Left kidney (tissue), 8 donors: ENCODE measurements at places on chromosomes 4 and X. TPM values are rescaled to one million over a fixed set of nuclear protein-coding genes. Genes with fewer than 3 reads are reported as not detected.

DNA sequence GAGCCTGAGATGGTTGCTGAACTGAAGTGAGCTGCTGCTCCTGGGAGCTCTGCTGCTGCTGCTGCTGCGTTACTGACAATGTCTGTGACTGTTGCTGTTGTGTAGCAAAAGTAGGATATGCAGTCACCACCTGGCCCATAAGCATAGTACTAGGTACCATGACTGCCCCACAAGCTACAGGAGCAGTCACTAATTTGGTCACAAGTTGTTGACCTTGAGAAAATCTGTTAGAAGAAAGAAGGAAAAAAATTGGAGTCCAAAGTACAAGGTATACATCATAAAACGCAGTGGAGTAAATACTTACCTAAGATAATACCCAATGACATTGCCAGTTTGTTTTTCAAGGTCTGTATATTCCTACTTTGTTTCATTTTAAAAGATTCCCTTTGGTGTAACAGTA, 42.6 kb downstream of the TMEM165 start:
- DNase-seq: no peak

GRCh38 chr4:105088110-105088879, 58.4 kb upstream of the TET2 start:
- peak; percentile 12 for DNase-seq

GRCh38 chr4:184808713-184809050, 17.1 kb downstream of the ACSL1 start:
- DNase-seq: no peak

DNA sequence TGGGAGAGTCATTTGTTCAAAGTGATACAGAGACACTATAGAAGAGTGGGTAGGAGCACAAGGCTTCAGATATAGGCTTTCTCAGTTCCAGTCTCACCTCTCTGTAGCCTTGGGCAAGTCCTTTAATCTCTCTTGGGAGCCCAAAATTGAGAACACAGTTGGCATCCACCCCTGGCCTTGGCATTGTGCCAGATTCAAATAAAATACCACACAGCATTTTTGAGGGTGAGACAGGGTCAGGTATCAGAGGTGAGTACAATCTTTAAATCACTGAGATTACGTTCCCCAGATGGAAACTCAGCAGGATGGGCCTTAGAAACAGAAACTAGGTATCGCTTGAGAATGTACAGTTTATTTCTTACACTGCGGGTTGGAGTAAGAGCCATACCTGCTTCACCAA, 25.2 kb upstream of the SMIM10L2A start:
- no peak for DNase-seq

GRCh38 chr4:42478509-42478908, 81.2 kb downstream of the SHISA3 start:
- DNase-seq: no peak

DNA sequence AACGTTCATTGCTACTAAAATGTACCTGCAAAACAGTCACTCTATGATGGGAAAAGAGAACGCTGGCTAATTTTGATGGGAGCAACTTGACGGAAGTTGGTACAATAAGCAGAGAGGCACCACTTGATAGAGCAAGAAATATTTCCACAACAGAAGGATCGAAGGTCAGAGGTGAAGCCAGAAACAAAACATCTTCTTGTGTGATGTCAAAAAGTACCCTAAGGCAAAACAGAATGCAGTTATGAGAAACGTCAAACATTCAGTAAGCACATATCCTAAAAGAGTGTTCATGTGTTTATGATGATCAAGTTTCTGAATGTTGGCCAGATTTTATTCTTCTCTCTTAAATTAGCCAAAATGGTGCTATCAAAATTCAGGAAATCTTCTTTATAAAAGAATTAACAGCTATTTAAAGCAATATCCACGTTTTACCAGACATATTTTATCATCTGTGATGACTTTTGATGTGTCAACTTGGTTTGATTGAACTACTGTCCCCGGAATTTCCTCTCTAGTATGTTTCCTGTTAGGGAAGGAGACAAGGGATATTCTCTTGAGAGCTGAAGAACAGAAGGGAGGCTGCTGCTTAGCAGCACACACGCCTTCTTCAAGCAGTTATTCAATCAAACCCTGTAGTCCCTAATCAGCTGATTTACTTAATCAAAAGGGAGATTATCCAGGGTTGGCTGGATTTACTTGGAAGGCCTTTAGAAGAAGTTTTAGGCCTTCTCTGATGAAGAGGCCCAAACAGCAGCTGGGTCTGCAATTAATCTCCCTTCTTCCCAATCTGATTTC, 15.7 kb downstream of the AASDH start:
- no peak for DNase-seq

DNA sequence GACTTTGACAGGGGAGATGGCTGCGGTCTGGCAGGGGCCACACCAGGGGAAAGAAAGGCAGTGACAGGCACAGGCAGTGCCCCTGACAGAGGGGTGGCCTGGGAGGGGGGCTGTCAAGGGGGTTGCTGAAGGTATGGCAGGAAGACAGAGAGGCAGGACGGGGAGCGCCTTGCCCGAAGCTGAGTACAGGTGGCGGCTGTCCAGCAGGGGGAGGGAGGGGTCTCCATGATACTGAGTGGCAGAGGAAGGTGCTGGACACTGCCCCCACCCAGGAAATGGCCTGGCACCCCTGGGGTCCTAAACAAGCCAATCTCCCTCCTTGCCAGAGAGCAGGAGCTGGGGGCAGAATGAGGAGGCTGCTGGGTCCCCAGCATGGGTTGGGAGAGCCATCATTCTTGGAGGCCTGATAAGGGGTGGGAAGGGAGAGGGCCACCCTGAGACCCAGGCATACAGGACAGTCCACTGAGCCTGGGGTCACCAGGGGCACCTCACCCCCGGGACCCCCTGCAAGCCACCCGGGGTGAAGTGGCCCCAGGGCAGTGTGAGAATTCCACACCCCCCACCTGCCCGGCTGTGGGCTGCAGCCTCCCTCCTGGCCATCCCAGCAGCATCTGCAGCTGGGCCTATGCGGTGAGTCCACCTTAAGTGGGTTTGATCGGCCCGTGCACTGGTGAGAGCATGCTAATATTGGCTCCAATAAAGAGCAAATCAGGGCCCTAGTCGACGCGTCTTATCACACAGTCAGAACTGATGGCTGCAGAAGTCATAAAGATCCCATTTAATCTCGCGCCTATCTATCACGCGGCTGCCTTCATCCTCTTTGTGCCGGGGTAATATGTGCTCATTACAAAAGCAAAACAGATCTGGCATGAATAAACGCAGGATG, 108.5 kb downstream of the FAM53A start:
- DNase-seq: no peak

ARHGAP6 gene
- 15.0 TPM for polyA plus RNA-seq

OR13H1 gene
- not detected for polyA plus RNA-seq

QRFPR gene
- 1.5 TPM for polyA plus RNA-seq

- no peak for DNase-seq
Observed at GRCh38 chrX:68665502-68665901, 18.0 kb downstream of the STARD8 start.

- DNase-seq: no peak
Observed at GRCh38 chr4:39655876-39656275, 17.2 kb upstream of the SMIM14 start.

DNA sequence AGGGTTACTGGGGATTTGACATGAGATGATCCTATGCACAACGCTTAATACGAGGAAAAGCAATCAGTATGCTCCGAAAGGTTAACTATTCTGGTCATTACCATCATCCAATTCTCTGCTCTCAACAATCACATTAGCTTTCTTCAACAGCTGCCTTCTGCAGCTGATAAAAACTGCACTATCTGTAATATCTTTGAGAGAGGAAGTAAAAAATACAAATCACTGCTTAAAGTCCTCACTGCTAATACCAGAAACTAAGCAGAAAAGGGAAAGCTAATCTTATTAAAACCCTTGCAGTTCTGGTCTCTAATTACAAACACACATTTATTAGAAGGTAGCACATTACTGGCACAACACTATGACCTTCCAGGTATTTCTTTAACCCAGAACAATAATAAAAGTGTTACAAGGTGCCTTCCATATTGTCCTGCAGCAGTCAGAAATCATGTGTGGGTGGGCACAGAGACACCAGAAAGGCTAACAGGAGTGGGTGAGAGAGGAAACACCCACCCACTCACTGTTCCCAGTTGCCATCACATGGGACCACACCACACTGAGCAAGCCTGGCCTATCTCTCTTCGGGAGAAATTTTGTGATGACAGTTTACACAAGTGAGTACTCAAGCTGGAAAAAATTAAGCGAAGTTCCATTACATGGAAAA, 71.0 kb downstream of the RELL1 start:
- no peak for DNase-seq

DNA sequence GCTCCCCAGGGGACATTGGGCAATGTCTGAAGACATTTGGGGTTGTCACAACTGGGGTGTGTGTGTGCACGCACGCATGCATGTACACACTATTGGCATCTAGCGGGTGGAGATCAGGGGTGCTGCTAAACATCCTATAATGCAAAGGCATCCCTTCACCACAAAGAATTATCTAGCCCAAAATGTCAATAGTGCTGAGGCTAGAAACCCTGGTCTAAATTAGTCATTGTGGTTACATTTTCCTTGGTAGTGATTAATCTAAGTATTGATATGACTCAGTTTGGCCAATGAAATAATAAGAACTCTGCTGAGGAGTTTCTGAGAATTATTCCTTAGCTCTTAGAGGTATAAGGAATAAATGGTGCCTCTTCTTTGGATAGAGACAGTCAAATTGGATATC, 200.2 kb downstream of the CLCN4 start:
- no peak for DNase-seq

DNA sequence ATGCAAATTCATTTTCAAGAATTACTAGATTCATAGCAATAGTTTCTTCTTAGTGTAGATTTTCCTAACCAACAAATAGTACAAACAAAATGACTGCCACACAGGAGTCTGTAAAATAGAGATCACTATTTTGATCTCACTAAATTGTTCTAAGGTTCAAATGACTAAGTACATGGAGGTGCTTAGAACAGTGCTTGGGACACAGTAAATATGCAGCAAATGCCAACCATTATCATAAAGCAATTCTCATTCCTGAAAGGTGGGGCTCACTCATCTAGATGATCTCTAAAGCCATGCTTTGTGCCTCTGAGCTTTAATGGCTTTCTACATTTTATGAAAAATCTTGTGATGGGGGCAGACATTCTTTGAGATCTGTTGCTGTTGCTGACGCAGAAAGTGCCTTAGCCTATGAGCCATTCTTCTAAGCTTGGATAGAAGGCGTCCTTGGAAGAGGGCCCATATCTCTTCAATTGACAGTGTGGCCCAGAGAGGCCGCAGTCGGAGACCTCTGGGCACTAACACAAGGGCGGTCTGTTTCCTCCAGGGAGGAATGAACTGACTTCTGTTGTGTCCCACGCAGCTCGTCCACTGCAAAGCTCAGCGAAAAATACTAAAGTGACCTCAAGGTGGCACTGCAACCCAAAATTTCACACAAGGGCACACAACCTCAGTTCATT, 23.5 kb downstream of the TLR10 start:
- peak; percentile 35 for DNase-seq

GPRASP3 gene
- polyA plus RNA-seq: 20.8 TPM

AMBN gene
- polyA plus RNA-seq: 0.80 TPM

NEXMIF gene
- polyA plus RNA-seq: 3.1 TPM

- DNase-seq: no peak
Observed at GRCh38 chr4:101421386-101421785, 74.1 kb upstream of the PPP3CA start.

DNA sequence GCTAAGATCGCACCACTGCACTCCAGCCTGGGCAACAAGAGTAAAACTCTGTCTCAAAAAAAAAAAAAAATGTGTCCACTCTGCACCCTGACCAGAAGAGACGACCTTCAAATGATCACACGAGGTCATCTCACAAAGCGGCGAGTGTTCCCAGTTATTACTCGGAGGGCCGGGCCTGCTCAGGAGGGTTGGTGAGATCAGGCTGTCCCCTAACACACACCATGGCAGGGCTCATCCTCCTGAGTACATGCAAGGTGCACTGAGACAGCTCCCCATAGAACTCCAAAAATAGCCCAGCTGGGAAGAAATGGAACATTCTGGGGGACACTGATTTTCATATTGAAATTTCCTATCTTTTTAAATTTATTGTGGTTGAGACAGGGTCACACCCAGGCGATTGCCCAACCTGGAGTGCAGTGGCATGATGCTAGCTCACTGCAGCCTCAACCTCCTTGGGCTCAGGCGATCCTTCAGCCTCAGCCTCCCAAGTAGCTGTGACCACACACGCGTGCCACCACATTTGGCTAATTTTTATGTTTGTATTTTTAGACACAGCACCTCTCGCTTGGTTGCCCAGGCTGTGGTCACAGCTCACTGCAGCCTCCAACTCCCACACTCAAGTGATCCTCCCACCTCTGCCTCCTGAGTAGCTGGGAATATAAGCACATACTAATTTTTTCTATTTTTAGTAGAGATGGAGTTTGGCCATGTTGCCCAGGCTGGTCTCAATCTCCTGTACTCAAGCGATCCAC, 51.5 kb downstream of the DHRSX start:
- no peak for DNase-seq

- DNase-seq: no peak
Observed at GRCh38 chr4:6105311-6105911, 87.2 kb upstream of the C4orf50 start.

DNA sequence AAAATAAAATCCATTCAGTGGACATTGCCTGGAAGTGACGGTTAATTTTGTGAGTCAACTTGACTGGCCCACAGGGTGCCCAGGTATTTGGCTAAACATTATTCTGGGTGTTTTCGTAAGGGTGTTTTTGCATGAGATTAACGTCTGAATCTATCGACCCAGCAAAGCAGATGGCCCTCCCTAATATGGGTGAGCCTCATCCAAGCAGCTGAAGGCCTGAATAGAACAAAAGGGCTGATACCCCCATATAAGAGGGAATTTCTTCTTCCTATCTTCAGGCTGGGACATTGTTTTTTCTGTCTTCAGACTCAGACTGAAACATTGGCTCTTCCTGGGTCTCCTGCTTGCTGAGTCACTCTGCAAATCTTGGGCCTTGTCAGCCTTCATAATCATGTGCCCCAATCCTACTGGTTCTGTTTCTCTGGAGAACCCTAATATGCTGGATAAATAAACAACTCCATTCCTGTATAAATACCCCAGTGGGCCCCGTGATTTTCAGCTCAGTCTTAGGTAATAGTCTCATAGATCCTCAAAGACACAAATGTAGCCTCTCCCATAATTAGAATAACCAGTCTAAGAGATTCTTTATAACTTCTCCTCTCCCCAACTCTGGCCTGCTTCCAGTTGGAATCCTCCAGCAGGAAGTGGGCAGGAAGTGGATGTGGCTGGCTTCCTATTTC, 33.1 kb upstream of the DDX3X start:
- DNase-seq: no peak

DNA sequence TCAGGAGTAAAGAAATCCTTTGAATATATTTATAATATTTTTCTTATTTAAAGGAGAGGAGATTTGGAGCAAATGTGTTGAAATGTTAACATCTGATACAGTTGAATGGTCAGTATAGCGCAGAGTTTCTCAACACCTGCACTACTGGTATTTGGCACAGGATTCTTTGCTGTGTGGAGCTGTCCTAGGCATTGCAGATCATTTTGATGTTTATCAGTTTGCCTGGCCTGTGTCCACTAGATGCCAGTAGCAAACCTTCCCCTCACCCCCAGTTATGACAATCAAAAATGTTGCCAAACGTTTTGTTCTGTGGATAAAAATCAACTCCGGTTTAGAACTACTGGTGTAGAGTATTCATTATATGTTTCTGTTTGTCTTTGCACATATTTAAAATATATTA, 765.3 kb upstream of the SLIT2 start:
- DNase-seq: peak; percentile 19

SYNPO2 gene
- 14.3 TPM for polyA plus RNA-seq

- DNase-seq: no peak
Observed at GRCh38 chrX:67289055-67289499, 254.7 kb upstream of the AR start.

P2RY10 gene
- polyA plus RNA-seq: 0.15 TPM

GRCh38 chr4:185421366-185422124, 4.2 kb downstream of the UFSP2 start:
- no peak for DNase-seq

- peak; percentile 48 for DNase-seq
Observed at GRCh38 chr4:186724864-186725468, 1.3 kb upstream of the FAT1 start.

LRCH2 gene
- polyA plus RNA-seq: 15.3 TPM
